ENCODE measurements at places on chromosomes 12 and 14.

DNA sequence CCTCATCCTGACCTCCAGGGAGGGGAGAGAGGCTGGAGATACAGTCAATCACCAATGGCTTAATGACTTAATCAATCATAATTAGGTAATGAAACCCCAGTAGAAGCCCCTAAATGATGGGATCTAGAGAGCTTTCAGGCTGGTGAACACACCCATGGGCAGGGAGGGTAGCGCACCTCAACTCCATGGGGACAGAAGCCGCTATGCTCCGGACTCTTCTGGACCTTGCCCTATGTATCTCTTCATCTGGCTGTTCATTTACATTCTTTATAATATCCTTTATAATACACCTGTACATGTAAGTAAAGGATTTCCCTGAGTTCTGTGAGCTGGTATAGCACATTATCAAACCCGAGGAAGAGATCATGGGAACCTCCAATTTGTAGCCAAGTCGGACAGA lies 205.9 kb downstream of the STXBP6 start:
- DNase-seq, result no peak

DNA sequence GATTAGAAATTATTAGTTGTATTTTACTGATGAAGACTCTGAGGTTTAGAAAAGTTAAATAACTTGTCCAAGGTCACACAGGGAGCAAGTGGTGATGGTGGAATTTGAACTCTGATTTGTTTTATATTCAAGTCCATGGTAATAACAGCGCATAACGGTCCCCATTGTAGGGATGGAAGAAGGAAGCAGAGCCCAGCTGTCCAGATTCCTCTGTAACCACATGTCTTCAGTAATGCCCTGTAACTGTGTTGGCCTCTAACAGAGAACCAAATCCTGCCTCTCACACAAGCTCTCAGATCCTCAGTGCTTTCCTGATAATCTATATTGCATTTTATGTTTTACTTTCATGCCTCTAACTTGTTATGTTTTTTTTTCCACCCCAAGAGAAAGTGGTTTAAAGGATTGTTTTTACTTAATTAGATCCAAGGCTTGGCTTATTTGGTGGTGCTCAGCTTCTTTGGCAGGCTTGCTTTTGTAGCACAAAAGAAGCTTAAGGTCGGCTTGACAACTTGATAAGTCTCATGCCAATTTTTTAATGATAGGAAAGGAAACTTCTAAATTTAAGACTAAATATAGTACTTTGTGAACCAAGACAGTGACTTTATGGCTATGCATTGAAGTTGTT lies 105.1 kb upstream of the SEL1L start:
- no peak for DNase-seq

DNA sequence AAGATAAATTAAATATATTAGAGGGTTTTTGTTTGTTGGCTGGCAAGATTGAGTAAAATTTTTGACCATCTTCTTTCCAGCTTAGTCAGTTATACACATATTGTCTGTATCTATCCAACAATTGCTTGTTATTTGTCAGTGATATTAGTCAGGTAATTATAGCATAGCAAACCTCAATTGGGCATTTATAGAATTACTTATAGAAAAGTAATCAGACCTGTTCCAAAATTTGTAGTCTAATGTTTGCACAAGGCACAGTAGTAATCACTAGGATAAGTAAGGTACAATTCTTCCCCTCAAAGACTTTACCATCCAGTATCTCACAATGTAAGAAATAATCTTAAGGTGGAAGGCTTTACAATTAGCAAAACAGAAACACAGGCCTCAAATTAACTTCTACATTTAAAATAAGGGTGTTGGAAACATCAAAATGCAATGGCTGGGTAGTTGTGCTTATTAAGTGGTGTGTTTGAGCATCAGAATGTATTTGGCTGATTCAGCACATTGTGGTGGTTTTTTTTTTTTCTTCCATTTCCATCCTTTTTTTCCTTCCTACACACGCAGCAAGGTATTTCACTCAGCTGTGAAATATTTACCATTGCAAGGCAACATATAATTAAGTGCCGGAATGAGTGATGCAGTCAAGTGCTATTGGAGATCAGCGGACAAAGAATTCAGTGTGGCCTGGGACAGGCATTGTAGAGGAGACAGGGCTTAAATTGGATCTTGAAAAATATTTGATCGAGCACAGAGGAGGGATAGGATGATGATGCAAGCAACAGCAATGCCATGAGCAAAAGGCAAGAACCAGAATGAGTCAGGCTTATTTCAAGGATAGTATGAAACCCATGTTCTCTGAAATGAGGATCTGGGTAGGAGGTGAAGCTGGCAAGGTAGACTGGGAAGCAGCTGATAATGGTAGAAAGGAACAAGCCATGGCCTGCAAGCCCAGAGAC lies 178.2 kb downstream of the AKAP6 start:
- peak; percentile 82 for DNase-seq

DNA sequence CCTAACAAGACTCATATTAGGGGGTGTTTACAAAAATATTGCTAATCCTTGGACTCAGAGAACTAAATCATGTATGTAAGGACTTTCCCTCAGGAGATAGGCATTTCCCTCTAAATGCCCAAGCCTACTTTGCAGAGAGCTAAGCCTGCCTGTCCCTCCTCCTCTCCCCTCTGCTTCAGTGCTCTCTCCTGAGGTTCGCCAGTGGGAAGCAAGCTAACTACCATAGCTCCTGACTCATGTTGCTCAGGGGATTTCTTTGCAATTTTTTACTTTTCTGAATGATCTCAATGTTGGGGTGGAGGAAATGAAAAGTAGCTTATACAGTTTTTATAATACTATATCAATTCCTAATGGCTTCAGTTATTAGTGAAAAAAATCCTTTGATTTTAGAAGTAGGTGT lies 29.6 kb downstream of the IFT43 start:
- no peak for DNase-seq

- no peak for DNase-seq
Observed at GRCh38 chr14:24392325-24393091, 6.3 kb upstream of the NYNRIN start.

Data from GM04503 (cell line).